ENCODE measurements at places on chromosomes 11 and 22.

GRCh38 chr11:13110929-13111812, 102.1 kb downstream of the RASSF10 start:
- no peak for DNase-seq

DNA sequence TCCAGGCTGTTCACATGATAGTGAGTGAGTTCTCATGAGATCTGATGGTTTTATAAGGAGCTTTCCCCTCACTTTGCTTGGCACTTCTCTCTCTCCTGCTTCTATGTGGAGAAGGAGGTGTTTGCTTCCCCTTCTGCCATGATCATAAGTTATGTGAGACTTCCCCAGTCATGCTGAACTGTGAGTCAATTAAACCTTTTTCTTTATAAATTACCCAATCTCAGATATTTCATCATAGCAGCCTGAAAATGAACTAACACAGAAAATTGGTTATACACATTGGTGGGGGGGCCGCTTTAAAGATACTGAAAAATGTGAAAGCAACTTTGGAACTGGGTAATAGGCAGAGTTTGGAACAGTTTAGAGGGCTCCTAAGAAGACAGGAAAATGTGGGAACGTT, 741.1 kb upstream of the LUZP2 start:
- no peak for DNase-seq

DNA sequence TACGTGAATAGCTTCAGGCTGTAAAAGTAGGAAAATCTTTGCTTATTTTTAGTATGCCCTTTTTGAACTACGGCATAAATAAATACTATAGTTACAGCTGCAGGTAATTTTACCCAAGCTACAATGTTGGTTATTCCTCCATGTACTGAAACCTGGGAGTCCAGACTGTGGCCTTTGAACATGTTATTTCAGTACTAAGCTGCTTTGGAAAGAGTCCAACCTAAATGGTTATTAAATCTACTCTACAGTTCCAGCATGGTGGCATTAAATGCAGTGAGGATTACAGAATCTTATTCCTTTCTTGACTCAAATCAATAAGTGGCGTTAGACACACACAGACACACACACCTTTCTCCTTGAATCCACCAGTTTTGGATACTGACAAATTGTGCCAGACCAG, 165.1 kb downstream of the MSANTD4 start:
- no peak for DNase-seq

GRCh38 chr22:35437049-35437448, 37.1 kb downstream of the MCM5 start:
- no peak for DNase-seq

- DNase-seq, result no peak
These were observed 93.9 kb downstream of the ATG16L2 start for GRCh38 chr11:72908032-72908676.

DNA sequence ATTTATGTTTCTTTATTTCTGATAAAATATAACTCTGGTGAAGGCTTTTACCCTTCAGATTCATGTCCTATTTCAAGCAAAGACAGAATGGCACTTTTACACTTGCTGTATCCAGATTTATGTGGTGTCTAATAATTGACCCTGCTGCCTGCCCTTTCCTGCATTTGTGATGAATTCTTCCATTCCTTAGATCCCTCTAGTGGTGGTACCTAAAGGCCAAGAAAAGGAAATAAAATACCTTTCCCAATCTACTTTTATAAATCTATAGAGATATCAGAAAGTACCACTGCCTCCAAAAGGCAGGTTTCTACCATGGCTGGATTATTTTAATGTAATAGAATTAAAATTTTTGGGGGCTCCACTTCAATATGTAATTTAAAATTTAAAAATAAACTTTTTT, 34.2 kb downstream of the CCDC81 start:
- no peak for DNase-seq

DNA sequence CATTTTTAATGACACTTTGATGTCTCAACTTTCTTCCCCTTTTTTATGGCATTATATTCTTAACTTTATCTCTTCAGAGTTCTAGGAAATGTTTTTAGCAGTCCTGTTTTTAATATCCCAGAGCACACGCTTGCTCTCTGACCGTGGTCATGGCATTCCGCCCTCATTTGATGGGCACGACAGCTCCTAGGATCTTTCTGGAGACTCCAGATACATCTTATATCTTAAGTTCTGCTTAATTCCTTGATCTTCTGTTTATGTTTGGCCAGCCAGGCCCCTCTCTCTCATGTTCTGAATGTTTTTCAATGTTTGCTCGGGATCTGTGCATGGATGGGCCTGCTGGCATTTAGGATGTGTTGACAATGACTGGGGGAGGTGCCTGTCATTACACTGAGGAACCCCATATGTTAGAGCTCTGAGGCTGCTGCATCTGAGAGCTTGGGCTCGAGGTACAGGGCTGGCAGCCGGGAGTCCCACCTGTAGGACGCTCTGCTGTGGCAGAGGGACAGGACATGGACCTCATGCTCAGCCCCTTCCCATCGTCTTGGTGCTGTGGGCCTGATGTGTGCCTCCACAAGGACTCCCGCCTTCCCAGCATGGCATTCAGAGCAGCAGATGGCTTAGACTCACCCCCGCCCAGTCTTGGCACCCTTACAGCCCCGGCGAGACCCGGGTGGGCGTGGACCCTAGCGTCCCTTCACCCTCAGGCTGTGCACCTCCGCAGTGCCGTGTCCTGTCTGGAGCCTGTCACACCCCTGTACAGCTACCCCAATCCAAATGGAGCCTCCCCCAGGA, 75.0 kb downstream of the CDKN1C start:
- no peak for DNase-seq

DNA sequence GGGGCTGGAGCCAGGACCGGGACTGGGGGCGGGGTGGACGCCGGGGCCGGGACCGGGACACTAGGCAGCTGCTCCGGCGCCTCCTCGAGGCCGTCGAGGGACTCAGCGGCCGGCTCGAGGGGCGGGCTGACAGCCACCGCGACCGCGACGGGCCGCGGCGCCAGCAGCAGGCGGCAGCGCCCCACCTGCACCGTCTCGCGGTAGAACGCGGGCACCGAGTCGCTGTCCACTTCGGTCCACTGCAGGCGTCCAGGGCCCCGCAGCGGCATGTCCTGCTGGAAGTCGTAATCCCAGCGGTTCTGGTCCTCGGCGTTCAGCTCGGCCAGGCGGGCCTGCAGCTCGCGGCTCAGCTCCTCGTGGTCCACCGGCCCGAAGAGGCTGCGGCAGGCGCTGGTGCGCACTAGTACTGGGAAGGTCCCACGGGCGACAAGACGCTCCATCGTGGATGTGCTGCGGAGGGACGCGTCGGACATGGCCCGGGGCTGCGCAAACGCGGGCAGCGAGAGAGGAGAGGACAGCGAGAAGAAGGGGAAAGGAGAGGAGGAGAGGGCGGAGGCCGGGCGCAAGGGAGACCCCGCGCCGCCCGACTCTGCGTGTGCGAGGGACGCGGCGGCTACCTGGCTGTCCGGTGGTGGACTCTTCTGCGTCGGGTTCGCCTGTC, 428 bp downstream of the CDKN1C start:
- DNase-seq, result no peak

DNA sequence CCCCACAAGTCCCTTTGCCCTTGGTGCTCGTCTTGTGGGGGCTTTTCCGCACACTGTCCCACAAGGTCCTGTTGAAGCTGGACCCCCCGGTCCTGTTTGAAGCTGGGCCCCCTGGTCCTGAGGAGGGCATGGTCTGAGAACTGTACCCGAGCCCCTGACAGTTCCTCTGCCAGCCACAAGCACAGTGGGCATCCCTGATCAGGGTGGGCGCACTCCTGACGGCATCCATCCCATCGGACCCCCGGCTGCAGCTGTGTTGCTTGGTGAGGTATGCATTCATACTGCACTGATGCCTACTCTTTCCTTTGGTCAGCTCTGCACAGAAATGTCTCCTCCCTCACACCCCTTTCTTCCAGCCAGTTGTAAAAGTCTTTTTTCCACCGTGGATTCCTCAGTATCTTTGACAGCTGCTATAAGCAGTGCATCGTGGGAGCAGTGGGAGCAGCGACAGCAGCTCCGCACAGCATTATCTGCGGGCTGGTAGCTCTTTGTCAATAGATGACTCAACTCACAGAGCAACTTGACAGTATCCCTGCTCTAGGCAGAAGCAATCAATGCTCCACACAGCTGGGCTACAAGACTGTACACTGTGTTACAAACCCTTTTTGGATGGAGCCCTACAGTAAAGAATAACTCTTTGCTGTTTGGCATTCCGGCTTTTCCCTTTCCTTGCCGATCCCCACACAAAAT, 1030.8 kb upstream of the CCDC90B start:
- no peak for DNase-seq

DNA sequence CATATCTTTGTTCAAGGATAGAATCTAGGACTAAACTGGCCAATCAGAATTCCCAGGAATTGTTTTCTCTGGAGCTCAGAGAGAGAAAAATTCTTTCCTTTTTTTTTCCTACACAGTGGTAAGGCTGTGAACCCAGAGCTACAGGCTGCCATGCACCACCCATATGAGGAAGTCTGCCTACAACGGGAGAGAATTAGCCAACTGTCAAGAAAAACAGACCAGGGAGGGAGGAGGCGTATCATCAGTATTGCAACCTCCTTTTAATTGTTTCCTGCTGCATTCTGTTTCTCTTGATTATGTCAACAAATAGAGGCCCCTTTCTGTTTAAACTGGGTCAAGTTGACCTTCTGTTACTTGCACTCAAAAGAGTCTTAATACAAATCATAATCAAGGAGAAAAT, 176.5 kb upstream of the UBASH3B start:
- DNase-seq, result no peak

GRCh38 chr22:19612866-19613572, 88.8 kb upstream of the CLDN5 start:
- DNase-seq, result no peak

GRCh38 chr11:106304274-106304673, 226.8 kb downstream of the AASDHPPT start:
- DNase-seq, result no peak

DNA sequence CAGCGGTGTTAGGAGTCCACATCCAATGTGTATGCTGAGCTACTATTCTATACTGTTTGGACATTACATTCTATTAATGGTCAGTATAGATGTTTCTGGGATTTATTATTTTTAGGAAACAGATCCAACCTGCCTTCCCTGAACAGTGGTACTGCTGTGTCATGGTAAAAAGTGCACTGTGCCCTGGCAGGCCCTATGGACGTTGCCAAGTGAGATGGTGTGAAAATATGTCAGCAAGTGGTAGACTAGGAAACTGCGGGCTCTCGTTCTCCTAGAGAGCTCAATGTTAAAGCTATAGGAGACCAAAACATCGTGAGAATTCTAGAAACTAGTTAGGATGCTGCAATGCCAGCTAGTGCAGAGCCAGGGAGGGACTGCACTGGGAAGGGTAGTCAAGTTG, 26.0 kb upstream of the CYP2D6 start:
- no peak for DNase-seq

DNA sequence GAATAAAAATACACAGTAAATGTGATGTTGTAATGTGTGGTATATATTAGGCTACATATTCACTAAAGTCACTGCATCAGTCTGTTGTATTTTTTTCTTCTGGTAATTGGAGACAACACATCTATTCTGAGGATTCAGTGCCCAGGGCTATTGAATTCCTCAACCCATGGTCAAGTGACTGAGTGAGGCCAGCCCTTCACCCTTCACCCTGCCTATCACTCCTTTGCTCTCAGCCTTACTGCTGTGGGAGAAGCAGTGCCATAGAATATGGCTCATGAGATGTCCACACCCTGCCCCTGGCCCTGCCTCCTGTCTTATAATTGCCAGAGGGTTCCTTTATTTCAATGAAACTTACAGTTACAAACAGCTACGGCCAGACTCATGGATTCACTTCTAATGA, 295.6 kb downstream of the NTM start:
- DNase-seq, result no peak

GRCh38 chr11:120043328-120043945, 94.5 kb downstream of the TRIM29 start:
- no peak for DNase-seq

DNA sequence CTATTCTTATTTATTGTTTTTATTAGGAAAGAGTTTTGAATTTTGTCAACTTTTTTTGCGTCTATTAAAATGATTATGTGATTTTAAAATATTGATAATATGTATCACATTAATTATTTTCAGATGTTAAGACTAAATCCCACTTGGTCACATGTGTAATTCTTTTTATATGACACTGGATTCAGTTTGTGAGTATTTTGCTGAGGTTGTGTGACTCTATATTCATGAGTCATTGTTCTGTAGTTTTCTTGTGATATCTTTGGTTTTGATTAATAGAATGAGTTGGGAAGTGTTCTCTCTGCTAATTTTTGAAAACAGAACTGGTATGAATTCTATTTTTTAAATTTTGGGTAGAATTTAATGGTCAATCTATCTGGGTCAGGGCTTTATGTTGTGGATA, 317.9 kb downstream of the ETS1 start:
- DNase-seq, result no peak

Data from stimulated activated CD4-positive, alpha-beta T cell treated with anti-CD3 and anti-CD28 coated beads, Interleukin-4, amount 100 ng/mL, for 24 hours (primary cell).